ENCODE measurements at places on chromosomes 16 and 17.
A peak's percentile ranks its signal among the peaks of the same experiment; 100 is the strongest.

DNA sequence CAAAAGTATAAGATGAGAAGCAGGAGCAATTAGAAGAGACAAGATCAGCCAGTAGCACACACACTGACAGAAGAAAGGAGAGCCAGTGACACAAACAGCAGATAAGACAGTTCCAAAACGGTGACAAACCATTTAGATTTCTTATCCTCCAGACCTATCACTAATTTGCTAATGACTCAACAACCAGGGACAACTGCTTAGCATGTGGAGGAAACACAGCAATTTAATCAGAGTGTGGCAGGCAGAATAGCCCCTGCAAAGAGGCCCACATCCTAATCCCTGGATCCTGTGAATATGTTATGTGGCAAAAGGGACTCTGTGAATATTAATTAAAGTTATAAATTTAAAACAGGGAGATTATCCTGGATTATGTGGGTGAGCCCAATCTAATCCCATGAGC, 81.1 kb downstream of the CACNG1 start:
- DNase-seq = no peak

- peak; percentile 67 for DNase-seq
Observed at GRCh38 chr16:67163164-67163998, 1.2 kb upstream of the HSF4 start.

DNA sequence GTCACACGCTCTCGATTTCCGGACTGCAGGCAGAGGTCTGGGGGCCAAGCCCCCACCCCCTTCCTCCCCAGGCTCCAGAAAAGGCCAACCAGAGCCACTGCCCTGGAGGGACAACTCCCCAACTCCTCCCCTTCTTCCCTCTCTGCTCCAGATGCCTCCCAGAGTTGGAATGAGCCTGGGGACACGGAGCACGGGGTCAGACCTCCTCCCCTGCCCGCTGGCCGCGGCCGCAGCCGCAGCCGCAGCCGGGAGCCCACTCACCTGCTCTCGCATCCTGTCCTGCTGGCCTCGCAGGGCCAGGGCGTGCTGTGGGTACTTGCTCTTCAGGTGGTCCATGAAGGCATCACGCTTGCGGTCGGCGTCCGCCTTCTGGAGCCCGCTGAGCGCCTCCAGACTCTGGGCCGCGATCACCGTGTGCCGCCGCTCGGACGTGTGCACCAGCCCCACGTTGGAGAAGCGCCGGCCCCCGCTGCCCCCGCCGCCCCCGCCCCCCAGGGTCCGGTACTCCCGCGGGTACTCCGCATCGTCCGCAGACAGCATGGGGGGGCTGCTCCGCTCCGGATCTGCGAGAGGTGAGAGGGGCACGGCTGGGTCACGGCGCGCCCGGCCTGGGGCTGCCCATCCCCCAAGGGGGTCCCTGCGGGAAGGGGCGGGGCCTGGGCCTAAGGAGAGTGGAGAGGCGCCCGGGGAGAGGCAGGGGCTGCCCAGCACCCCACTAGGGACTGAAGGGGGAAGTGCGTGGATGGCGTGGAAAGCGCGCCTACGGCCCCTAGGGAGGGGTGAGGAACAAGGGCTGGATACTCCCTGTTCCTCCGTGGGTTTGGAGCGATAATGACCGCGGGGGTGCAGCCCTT, 27.3 kb downstream of the SRCIN1 start:
- DNase-seq = peak; percentile 58

- DNase-seq = peak; percentile 86
Observed at GRCh38 chr17:50289991-50290702, 15.9 kb downstream of the TMEM92 start.

GRCh38 chr16:81616321-81617020, 162.6 kb upstream of the PLCG2 start:
- peak; percentile 91 for DNase-seq

- no peak for DNase-seq
Observed at GRCh38 chr17:62657145-62657665, 29.7 kb downstream of the MRC2 start.

DNA sequence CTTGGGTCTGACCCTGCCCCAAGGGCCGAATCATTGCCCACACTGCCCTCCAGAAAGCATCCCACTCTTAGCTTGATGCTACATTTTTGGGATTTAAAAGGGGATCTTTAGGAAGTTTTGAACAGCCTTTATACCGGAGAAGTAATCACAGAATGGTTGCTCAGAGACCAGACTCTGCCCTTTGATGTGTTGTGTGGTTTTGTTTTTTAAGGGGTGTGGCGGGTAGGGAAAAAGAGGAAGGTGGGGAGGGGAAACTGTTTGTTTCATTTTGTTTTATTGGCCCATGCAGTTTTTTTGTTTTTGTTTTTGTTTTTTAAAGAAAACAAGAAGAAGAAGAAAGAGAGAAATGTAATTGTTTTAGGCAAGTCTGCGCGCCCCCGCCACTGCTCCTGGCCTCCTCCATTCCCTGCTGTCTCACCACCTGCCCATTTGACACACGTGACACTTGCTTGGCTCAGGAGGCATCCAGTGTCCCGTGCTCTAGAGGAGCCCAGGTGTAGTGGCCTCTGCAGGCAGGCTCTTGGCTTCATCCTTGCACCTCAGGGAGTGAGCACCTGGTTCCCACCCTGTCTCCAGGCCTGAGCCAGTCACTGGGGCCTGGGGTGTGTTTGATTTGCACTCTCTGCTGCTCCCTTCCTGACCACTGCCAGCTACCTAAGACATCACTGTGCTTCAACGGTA, 35.7 kb downstream of the GNAO1 start:
- no peak for DNase-seq

GRCh38 chr16:20401475-20402016, 3.0 kb downstream of the PDILT start:
- no peak for DNase-seq

- DNase-seq = no peak
Observed at GRCh38 chr16:66318505-66318904, 48.0 kb upstream of the CDH5 start.

GRCh38 chr17:382644-383533, 30.3 kb upstream of the RPH3AL start:
- no peak for DNase-seq

GRCh38 chr17:1627182-1627981, 1.3 kb downstream of the SLC43A2 start:
- DNase-seq = peak; percentile 64

DNA sequence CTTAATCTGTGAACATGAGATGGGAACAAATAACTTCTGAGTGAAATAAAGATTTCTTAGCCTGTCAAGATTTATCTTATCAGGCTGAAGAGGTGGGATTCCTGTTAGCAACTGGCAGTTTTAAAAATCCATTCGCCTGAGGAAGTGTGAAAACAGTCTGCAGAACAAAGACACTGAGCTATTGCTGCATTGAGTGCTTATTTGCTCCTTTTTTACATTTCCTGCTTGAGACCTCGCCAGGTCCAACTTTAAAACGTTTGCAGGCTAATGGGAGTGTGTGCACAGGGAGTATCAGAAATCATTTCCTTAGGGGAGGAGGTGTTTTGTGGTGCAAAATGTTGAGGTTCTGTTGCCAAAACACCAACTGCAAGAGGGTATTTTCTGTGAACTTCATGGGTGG, 957.8 kb upstream of the RBFOX1 start:
- DNase-seq = no peak

DNA sequence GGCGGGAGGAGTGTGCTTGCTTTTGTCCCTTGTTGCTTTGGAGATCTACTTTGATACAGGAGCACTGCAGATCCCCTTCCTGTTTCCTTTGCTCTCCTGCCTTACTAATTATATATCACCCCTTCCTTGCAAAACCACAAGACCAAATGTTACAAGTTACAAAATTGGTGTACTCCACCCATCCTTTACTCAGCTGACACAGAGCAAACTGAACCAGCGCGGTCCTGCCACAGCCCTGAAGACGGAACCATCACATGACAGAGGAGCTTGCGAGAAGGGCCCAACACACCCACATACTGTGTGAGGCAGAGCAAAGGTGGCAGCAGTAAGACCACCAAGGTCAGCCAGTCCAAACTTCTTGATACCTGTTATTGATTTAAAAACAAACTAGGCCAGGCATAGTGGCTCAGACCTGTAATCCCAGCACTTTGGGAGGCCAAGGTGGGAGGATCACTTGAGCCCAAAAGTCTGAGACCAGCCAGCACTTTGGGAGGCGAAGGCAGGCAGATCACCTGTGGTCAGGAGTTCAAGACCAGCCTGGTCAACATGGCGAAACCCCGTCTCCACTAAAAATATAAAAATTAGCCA, 33.2 kb downstream of the CYTH1 start:
- DNase-seq = peak; percentile 82

GRCh38 chr17:21001813-21002221, 41.0 kb downstream of the USP22 start:
- DNase-seq = no peak

GRCh38 chr17:2364763-2365116, 27.4 kb downstream of the SGSM2 start:
- peak; percentile 44 for DNase-seq

DNA sequence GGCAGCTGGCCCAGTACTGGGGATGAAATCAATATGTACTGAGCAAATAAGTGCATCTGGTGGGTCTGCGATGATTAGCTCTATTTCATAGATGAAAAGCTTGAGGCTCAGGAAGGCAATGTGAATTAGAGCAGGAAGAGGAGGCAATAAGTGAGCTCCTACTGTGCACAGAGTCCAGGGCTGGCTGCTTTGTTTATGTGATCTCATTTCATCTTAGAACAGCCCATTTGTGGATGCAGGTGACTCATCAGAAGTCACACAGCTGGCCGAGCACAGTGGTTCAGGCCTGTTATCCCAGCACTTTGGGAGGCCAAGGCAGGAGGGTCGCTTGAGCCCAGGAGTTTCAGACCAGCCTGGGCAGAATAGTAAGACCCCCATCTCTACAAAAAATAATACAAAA, 7.1 kb downstream of the TMEM114 start:
- DNase-seq = no peak

- DNase-seq = peak; percentile 38
Observed at GRCh38 chr16:10514369-10515055, 65.9 kb downstream of the EMP2 start.

- DNase-seq = no peak
Observed at GRCh38 chr17:32798938-32799337, 78.0 kb downstream of the MYO1D start.

GRCh38 chr17:75404223-75404730, 1.2 kb downstream of the GRB2 start:
- DNase-seq = peak; percentile 81
